ENCODE measurements at places on chromosomes 2 and 18.
A peak's percentile ranks its signal among the peaks of the same experiment; 100 is the strongest.

- no peak for DNase-seq
These were observed 11.4 kb downstream of the PLEKHA3 start for GRCh38 chr2:178491612-178492011.

GRCh38 chr18:79329786-79330185 is 65.9 kb upstream of the NFATC1 start:
- no peak for DNase-seq

DNA sequence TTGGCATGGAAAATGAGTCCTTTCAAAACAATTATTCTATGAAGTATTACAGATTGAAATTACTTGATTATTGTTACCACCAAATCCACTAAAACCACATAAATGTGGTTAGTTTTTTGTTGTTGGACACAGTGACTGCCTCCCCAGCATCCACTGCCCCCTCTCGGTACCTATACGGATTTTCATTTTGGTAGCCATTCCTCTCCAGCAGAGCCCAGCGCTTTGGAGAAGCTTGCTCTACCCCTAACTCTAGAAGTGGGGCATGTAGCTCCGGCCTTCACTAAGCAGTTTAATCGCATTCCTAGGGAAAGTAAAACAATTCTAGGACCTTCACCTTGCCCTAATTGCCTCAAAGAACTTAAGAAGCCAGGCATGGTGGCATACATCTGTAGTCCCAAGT is 24.2 kb downstream of the OLA1 start:
- no peak for DNase-seq

- DNase-seq = no peak
These were observed 257.3 kb downstream of the ATAD2B start for GRCh38 chr2:23669413-23670244.

DNA sequence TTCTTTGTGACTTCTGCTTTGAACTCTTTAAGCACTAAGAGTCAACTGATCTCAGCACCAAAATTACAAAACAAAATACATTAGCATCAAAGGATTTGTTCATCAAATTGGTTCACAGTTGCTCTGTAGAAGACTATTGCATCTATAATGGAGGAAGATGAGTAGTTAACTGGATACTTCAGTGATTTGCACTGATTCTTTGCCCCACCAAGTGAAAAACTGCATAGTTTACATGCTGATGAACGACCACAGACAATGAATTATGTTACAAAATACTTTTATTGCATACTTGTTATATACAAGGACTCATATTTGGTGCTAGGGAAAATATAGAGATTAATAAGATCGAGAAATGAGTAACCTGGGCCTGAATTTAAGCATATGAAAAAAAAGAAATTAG is 107.2 kb downstream of the SCG2 start:
- no peak for DNase-seq

DNA sequence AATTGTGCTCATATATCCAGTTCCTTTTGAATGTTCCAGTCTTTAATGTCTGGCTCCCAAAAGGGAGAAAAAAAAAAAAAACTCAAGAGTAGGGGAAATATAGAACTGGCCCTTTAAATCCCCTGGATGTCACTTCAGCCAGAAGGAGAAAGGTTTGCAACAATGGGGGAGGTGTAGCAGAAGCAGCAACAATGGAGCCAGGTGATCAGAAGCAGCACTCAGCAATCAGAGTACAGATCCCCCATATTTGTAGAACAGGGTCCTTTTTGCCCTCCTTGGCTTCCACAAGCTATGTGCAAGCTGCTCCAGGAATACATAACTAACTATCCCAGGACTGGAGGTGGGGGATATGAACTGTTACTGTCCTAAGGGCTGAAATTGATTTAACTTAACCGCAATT is 25.8 kb upstream of the ZNF397 start:
- DNase-seq = no peak

DNA sequence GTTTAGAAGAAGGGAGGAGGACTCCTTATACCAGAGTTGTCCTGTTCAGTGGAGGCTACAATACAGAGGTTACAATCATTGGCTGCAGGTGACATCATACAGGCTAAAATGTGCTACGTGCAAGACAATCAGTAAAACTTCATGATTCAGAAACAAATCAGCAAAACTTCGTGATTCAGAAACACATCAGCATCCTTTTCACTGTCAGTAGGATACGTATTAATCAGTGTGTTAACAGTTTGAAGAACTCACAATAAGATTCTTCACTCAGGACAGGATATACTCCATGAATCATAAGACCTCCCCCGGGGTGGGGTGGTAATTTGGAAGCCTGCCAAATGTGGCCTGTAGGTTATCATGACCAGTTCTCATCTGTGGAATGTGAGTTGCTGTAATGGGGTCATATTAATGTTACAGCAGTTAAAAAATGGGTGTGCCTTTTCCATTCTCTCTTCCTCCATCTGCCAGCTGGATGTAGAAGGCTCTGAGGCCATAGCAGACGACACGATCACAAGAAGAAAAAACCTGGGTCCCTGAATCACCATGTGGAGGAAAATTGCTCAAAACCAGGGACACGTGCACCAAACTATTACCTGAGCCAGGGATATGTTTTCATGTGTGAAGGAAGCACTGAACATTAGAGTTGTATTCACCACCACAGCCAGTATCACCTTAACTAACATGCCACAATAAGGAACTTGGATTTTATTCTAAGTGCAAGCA is 134.8 kb upstream of the CREB1 start:
- no peak for DNase-seq

GRCh38 chr2:54287532-54287931 is 31.5 kb upstream of the TSPYL6 start:
- no peak for DNase-seq

GRCh38 chr2:240930631-240931318 is 24.6 kb downstream of the CROCC2 start:
- DNase-seq = peak; percentile 0

DNA sequence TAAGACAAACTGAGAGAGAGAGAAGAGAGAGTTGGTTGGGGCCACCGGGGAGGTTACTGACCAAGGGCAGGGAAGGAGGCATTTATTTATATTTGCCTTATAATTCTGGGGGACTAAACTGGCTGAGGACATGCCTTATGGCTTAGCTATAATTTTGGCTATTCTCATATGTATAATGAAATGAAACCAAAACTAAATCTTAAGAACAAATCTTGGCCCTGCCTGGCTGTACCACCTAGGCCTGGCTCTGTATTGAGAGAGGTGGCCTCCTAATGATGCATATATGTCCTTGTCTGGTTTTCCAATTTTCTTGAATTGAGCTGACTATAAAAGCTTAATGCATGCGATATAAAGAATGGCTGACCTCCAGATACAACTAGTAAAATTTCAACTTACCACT is 3.5 kb upstream of the PPP1CB start:
- DNase-seq = no peak

DNA sequence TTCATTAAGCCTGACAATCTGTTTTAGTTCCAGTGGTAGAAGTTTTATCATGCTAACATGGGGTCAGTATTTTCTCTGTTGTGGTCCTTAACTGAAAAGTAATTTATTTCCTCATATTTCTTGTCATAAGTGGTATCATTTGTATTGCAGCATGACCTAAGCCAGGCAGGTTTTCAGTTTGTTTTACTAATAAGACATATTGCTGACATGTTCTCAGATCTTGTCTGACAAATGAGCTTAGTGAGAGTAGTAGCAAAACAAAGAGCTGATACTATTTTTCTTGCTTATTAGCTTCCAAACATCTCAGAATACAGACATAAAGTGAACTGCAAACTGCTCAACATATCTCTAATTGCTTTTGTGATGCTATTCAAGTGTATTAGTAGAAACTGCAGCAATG is 293.6 kb downstream of the DSEL start:
- no peak for DNase-seq

GRCh38 chr18:6604573-6604941 is 125.0 kb upstream of the ARHGAP28 start:
- no peak for DNase-seq

GRCh38 chr18:55510809-55511208 is 77.2 kb downstream of the TCF4 start:
- no peak for DNase-seq

GRCh38 chr2:233707940-233708644 is 4.6 kb upstream of the UGT1A5 start:
- DNase-seq = no peak

GRCh38 chr2:230779126-230779525 is 66.5 kb downstream of the CAB39 start:
- no peak for DNase-seq

DNA sequence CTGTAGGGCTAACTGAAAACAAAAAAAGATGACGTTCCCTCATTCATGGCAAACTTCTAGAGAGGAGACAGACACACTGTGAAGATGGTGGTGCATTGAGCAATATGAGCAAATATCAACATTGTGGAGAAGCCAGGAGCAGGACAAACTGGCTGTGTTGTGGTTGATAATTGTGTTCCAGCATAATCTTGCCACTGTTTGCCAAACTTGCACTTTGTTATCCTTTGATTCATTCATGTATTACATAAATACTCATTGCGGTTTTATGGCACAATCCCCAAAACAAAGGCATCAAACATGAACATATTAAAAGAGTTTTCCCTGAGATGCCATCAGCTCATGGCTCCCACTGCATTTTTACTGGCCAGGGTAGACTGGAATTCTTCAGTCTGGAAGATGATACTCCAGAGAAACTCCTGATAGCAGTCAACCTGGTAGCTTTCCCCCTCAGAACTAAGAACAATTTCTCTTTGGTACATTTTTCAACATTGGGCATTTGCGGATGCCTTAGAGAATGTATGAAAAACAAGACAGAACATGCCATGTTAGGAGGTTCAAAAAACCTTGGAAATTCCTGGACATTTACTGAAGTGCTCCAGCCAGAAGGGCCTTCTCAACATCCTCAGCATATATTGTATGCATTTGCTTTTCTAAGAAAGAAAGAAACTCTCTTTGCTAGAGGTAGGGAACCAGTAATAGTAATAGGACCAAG is 487.4 kb upstream of the CELF4 start:
- no peak for DNase-seq

DNA sequence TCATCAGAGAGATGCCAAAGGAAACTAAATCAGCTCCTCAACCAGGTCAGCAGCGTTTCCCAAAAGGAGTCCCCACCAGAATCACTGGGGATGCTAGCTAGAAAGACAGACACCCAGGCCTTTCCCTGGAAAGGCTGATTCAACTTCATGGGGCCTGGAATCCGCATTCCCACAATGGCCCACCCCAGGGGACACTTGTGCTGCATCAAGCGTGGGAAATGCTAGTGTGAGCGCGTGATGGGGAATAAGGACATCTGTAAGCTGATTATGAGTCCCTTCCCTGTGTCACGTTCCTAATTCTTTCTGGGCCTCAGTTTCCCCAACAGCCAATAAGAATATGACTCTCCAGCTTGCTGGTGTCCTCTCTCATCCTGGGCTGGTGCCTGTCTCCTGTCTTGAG is 2.2 kb upstream of the WNT10A start:
- no peak for DNase-seq

- DNase-seq = no peak
These were observed 242.4 kb downstream of the KLHL29 start for GRCh38 chr2:23627236-23628009.

DNA sequence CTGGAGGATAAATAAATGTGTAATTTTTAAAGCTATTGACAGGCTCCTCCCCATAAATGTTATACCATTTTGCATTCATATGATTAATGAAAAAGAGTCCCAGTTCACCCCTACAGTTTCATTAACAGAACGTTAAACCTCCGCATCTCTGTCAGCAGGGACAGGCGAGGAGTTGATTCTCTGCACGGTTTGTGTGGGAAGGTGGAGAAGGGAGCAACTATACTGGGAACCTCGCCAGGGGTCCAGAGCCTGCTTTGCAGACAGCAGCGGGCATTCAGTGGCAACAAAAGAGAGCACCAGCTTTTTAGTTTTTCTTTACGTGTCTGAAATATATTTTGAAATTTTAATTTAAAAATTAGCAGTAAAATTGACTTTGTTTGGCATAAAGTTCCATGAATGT is 101.4 kb downstream of the FARSB start:
- DNase-seq = no peak

DNA sequence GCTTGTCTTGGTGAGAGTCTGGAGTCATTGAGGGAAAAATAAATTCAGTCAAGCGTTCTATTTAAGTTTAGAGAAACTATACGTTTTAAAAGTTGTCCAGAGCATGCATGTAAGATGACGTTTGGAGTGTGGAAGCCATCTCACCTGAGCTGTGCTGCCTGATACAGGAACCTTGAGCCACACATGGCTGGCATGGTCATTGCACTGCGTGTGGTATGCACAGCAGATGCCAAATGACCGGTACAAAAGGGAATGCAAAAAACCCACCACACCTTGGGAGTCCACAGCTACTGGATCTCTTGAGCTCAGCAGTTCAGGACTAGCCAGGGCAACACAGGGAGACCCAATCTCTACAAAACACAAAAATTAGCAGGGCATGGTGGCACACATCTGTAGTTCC is 4.3 kb downstream of the MZT2B start:
- DNase-seq = no peak

DNA sequence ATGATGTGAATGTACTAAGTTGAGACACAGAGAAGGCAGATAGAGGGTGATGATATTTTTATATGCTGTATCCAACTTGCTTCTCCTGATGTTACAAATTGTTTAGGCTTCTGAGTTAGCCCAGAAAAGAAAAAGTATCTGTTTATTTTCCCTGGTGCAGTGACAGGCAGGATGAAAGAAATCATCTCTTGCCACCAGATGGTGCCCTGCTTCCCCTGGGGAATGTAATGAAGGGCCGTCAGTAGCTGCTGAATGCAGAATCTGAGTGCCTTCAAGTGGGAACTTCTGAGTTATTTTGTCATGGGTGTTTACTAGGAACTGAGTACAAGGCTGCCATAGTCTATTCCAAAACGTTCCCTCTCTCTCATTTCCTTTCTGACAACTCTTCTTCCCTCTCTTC is 525.6 kb downstream of the MBD2 start:
- DNase-seq = no peak

GRCh38 chr18:28903306-28903705 is 726.4 kb upstream of the CDH2 start:
- DNase-seq = no peak

GRCh38 chr2:63078852-63079606 is 28.4 kb downstream of the OTX1 start:
- DNase-seq = no peak

DNA sequence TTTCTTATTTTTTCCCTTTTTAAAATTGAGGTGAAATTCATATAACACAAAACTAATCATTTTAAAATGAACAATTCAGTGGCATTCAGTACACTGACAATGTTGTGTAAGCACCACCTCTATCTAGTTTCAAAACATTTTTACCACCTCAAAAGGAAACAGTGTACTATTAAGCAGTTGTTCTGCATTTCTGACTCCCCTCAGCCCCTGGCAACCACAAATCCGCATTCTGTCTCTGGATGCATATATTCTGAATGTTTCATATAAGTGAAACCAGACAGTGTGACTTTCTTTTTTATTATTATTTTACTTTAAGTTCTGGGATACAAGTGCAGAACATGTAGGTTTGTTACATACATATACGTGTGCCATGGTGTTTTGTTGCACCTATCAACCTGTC is 19.2 kb upstream of the TANK start:
- no peak for DNase-seq
